Activated T-cell treated with anti-CD3 and anti-CD28 coated beads, Interleukin-2, amount 50 U/mL, for 4 hours (primary cell): ENCODE measurements at places on chromosomes 13 and 19. TPM values are rescaled to one million over a fixed set of nuclear protein-coding genes. Genes with fewer than 3 reads are reported as not detected.

Gene JSRP1
- 0.95 TPM for total RNA-seq

GRCh38 chr13:39226359-39226758 lies 188.1 kb downstream of the NHLRC3 start:
- DNase-seq = no peak

GRCh38 chr13:44147233-44147632 lies 226.4 kb upstream of the SERP2 start:
- no peak for DNase-seq

- DNase-seq = no peak
Observed at GRCh38 chr13:107119989-107120881, 552.3 kb upstream of the ARGLU1 start.

DNA sequence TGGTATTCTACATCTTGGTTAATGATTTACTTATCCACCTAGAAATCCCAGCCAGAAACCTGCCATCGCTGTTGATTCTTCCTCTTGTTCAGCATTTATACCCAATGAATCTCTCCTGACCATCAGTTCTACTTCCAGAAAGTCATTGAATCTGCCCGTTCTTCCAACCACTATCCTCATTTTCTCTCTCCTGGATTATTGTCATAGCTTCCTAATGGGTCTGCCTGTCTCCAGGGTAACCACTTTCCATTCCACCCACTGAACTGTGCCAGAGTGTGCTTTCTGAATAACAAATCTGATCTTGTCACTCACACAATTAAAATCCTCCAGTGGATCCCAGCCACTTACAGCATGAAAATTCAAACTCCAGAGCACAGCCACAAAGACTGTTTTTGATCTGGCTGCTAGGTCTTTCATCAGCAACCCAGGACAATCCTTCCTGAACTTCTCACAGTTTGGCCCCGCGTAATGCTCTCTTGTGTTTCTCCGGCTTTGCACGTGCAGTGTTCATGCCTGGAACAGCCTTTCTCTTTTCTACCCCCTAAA lies 330.6 kb downstream of the SPRY2 start:
- no peak for DNase-seq

Gene PEG3
- total RNA-seq = 0.18 TPM

Gene C19orf33
- not detected for total RNA-seq

Gene ZNF763
- 0.24 TPM for total RNA-seq

GRCh38 chr13:100535426-100536135 lies 53.0 kb downstream of the GGACT start:
- no peak for DNase-seq

Gene PEX11G
- 0.76 TPM for total RNA-seq
